Spinal cord (tissue), 10 donors: ENCODE measurements at places on chromosomes 12 and 14. TPM values are rescaled to one million over a fixed set of nuclear protein-coding genes. Genes with fewer than 3 reads are reported as not detected.

DNA sequence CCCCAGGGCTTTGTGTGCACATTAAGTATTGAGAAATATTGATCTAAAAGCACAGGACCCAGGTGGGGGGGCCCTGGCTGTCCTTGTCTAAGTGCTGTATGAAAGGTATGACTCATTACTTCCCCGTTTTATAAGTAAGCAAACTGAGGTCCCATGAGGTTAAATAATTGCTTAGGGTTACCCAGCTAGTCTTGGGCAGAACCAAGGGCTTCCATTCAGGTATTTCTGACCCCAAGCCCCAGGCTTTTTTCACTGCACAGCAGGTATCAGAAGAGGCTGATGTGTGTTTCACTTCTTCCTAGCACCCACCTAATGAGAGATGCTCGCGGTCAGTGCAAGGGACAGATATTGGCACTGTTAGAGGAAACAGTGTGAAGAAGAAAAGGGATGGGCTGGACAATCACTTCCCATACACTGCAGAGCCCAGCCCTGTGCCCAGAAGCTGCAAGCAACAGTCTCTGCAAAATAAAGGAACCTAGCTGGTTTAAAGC, 4.7 kb upstream of the TC2N start:
- no peaks in the 10 kb centered on the region for H3K36me3 ChIP-seq
- DNase-seq, result no peak
- no peak overlapping the region for H3K4me3 ChIP-seq
- no peaks in the 10 kb centered on the region for H3K27me3 ChIP-seq
- no peaks in the 10 kb centered on the region for H3K4me1 ChIP-seq
- no peak overlapping the region for H3K27ac ChIP-seq

GRCh38 chr12:91894911-91895310, 250.7 kb downstream of the BTG1 start:
- H3K27ac ChIP-seq, result no peak overlapping the region
- no peaks in the 10 kb centered on the region for H3K36me3 ChIP-seq
- H3K4me1 ChIP-seq, result no peaks in the 10 kb centered on the region
- H3K27me3 ChIP-seq, result no peaks in the 10 kb centered on the region
- DNase-seq, result no peak
- no peak overlapping the region for H3K4me3 ChIP-seq

GRCh38 chr12:54572881-54573280, 15.6 kb downstream of the PPP1R1A start:
- no peaks in the 10 kb centered on the region for H3K27me3 ChIP-seq
- peaks cover 17% of the 10 kb centered on the region for H3K4me1 ChIP-seq
- no peak for DNase-seq
- H3K4me3 ChIP-seq, result no peak overlapping the region

DNA sequence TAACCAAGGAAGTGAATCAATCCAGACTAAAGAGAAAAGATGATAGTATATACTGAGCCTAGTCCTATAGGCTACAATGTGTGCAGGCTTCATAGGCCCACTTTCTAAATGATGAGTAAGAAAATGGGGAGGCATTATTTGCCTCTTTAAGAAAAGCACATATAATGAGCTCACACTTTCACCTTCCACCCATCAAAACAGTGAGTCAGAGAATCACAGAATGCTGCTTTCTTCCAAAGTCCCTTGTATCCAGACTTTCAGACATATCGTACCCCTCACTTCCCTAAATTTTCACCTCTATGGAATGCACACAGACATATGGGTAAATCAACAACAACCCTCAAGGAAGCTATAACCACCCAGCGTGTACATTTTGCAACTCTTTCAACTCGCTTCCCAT, 286.4 kb upstream of the PRKD1 start:
- no peak overlapping the region for H3K4me3 ChIP-seq
- no peaks in the 10 kb centered on the region for H3K27me3 ChIP-seq
- no peak overlapping the region for H3K27ac ChIP-seq
- DNase-seq, result no peak

GRCh38 chr14:94598816-94599655, 13.2 kb upstream of the SERPINA3 start:
- no peak overlapping the region for H3K4me3 ChIP-seq
- peak; percentile 56 for DNase-seq
- H3K27ac ChIP-seq, result peak overlapping the region; percentile 29
- H3K27me3 ChIP-seq, result no peaks in the 10 kb centered on the region
- H3K36me3 ChIP-seq, result no peaks in the 10 kb centered on the region
- H3K4me1 ChIP-seq, result peaks cover 21% of the 10 kb centered on the region

Gene FOXG1
- total RNA-seq, result 1.5 TPM

- H3K27me3 ChIP-seq, result no peaks in the 10 kb centered on the region
- H3K27ac ChIP-seq, result no peak overlapping the region
- no peak overlapping the region for H3K4me3 ChIP-seq
- no peak for DNase-seq
These were observed 8.3 kb downstream of the TNFRSF1A start for GRCh38 chr12:6333566-6333965.

DNA sequence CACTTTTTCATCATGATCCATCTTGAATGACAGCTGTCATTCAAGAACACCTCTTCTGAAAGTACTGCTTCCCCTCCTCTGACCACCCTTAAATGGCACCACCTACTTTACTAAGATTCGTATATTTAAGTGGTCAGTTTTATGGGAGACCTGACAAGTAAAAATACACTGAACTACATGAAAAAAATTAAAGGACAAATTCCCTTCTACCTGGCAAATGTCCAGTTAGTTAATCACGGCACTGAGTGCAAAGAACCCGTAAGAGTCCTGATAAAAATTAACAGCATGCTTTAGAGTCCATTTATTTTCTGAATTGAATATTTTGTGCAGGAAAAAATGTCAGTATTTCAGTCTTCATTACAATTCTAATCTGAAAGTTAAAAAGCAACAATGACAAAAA, 48.7 kb downstream of the SETD3 start:
- no peaks in the 10 kb centered on the region for H3K4me1 ChIP-seq
- H3K27me3 ChIP-seq, result no peaks in the 10 kb centered on the region
- no peak for DNase-seq
- peaks cover 19% of the 10 kb centered on the region for H3K36me3 ChIP-seq
- H3K27ac ChIP-seq, result no peak overlapping the region

DNA sequence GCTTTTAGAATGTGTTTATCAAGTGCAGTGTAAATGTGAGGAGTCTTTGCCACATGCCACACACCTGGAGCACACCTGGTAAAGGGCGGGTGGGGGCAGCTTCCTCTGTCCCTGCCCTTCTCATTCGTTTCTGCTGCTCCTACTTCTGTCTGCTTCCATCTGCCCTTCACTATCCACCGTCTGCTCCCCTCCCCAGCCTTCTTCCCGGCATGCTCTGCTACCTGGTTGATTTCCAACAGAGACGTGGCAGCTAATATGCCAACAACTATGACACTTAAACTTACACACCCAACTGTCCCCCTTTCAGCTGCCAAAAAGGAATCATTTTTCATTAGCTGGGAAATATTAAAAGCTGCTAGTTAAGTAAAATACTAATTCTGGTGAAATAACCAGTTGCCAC, 9.1 kb upstream of the CARMIL3 start:
- no peaks in the 10 kb centered on the region for H3K36me3 ChIP-seq
- H3K4me1 ChIP-seq, result no peaks in the 10 kb centered on the region
- no peak overlapping the region for H3K4me3 ChIP-seq
- no peaks in the 10 kb centered on the region for H3K27me3 ChIP-seq

DNA sequence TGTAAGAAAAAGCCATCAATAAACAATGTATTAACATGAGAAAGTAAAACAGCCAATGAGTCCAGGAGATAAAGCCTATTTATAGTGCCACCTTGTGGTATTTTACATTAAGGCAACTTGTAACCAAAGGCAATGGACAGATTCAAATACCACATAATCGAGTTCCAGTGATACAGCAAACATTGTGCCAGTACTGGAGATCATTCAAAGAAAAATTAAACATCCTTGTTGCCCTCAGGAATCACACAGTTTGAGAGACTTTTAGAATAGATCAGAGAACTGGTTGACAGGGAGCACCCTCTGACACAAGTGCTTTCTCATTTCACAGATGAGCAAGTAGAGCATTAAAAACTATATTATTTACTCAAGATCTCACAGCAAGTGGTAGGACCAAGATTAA, 98.1 kb downstream of the DDHD1 start:
- no peaks in the 10 kb centered on the region for H3K27me3 ChIP-seq
- peak; percentile 92 for DNase-seq
- H3K27ac ChIP-seq, result no peak overlapping the region
- peaks cover 2% of the 10 kb centered on the region for H3K36me3 ChIP-seq
- H3K4me3 ChIP-seq, result no peak overlapping the region
- no peaks in the 10 kb centered on the region for H3K4me1 ChIP-seq

Gene LRP1-AS
- not detected for total RNA-seq

Gene PPTC7
- 29.6 TPM for total RNA-seq

Gene IFI27
- 133 TPM for total RNA-seq

- H3K4me3 ChIP-seq, result no peak overlapping the region
- no peaks in the 10 kb centered on the region for H3K36me3 ChIP-seq
- peak; percentile 69 for DNase-seq
- H3K27me3 ChIP-seq, result no peaks in the 10 kb centered on the region
- peak overlapping the region; percentile 30 for H3K27ac ChIP-seq
These were observed 7.0 kb upstream of the ATXN2 start for GRCh38 chr12:111605911-111606766.

DNA sequence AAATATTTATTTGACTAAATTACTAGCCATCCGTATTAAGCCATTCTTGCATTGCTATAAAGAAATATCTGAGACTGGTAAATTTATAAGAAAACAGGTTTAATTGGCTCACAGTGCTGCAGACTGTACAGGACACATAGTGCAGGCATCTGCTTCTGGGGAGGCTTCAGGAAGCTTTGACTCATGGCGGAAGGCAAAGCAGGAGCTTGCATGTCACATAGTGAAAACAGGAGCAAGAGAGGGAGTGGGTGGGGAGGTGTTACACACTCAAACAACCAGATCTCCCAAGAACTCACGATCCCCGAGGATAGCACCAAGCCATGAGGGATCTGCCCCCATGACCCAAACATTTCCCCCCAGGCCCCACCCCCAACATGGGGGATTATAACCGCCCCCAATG, 26.7 kb upstream of the RAB21 start:
- no peaks in the 10 kb centered on the region for H3K36me3 ChIP-seq
- DNase-seq, result no peak
- no peak overlapping the region for H3K4me3 ChIP-seq
- H3K27me3 ChIP-seq, result no peaks in the 10 kb centered on the region

- DNase-seq, result no peak
- H3K27ac ChIP-seq, result no peak overlapping the region
- H3K4me3 ChIP-seq, result no peak overlapping the region
These were observed 769.4 kb downstream of the MED13L start for GRCh38 chr12:115507951-115508722.

- DNase-seq, result no peak
- no peak overlapping the region for H3K27ac ChIP-seq
- H3K4me3 ChIP-seq, result no peak overlapping the region
- H3K27me3 ChIP-seq, result no peaks in the 10 kb centered on the region
These were observed 26.3 kb upstream of the TCP11L2 start for GRCh38 chr12:106276032-106276740.

Gene KRT78
- not detected for total RNA-seq
